ENCODE measurements at places on chromosomes 7 and 10.

GRCh38 chr10:17655567-17656146 lies 11.7 kb downstream of the STAM start:
- no peak for DNase-seq

DNA sequence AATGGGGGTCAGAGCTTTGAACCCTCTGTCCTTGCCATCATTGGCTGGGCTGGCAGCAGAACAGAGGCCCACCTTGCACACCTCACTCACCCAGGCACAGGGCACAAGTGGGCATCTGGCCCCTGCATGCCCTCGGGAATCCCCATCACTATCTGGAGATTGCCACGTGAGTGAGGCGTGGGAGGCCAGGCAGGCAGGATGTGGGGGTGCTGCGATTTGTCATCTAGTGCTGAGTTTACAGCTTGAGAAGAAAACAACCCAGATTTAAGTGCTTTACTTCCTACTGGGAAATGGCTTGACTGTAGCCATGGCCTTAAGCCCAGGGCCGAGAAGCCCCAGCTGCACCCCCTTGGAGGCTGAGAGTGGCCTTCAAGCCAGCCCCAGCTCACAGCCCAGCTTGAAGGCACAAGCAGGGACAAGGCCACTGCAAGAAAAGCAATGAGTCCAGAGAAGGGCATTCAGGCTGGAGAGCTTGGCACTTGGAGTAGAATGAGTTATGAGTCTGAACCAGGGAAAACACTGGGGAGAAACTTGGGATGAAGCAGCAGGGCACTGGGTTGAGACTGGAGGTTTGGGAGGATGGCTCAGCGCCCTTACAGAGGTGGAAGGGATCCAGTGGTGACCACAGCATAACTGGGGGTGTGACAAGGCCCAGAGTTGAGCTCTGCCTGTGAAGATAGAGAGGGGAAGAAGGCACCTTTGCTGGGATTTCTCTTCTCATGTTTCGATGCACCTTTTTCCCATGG lies 123.0 kb downstream of the CXCL12 start:
- no peak for DNase-seq

DNA sequence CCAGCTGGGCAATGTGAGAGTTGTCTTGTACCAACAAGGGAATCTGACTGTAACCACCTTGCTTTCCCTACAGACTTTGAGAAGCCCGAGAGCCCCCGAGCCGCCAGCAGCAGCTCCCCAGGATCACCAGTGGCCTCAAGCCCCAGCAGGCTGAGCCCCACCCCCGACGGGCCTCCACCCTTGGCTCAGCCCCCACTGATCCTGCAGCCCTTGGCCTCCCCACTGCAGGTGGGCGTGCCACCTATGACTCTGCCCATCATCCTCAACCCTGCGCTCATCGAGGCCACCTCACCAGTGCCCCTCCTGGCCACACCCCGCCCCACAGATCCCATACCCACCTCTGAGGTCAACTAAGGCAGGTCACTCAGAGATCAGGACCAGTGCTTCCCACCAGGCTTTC lies 13.5 kb upstream of the NFKB2 start:
- DNase-seq = no peak

GRCh38 chr10:132486539-132487121 lies 51.0 kb upstream of the INPP5A start:
- DNase-seq = no peak

- no peak for DNase-seq
Observed at GRCh38 chr7:36781011-36781738, 56.9 kb upstream of the AOAH start.

- DNase-seq = no peak
Observed at GRCh38 chr7:125573126-125573525, 643.5 kb upstream of the POT1 start.

- DNase-seq = no peak
Observed at GRCh38 chr7:70017357-70017756, 419.1 kb downstream of the AUTS2 start.
